ENCODE measurements at places on chromosomes 7 and 10. TPM values are rescaled to one million over a fixed set of nuclear protein-coding genes. Genes with fewer than 3 reads are reported as not detected.

DNA sequence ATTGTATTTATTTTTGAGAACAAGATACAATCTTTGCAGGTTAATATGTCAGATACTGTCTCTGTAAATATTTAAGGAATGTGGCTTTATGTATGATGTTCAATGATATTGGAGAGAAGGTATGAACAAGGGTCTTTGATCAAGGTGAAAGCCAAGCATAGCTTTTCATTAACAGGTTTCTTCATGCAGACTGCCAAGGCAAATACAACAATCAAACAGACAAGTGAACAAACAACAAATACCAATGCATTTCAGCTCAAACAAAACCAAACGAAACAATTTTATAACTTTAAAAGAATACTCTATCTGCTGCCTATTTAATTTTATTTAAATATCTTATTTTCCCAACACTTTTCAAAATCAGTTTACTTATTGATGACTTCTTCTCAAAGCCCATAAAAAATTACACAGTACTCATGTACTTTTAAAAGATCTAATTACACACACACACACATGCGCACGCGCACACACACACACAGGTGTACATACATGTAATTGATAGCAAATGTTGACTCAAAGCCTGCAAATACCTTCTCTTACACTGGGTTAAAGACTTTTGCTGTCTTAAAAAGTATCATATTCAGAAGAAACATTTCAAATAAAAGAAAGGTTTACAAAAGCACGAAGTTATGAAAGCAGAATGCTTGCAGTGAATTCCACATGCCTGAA lies 201.1 kb upstream of the CCDC6 start:
- DNase-seq: no peak

DNA sequence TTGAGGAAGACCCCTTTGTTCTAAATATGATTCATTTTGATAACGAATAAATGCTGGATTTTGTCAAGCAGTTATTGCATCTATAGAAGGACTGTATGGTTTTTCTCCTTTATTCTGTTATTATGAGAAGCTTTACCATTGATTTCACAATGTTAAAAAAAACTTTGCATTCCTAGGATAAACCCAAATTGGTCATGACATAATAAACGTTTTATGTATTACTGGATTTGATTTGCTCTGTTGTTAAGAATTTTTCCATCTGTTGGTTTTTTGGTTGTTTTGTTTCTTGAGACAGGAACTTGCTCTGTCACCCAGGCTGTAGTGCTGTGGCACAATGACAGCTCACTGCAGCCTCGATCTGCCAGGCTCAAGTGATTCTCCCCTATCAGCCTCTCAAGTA lies 2.2 kb upstream of the DNA2 start:
- no peak for DNase-seq

GRCh38 chr10:26481914-26482550 lies 43.9 kb downstream of the APBB1IP start:
- DNase-seq: no peak

DNA sequence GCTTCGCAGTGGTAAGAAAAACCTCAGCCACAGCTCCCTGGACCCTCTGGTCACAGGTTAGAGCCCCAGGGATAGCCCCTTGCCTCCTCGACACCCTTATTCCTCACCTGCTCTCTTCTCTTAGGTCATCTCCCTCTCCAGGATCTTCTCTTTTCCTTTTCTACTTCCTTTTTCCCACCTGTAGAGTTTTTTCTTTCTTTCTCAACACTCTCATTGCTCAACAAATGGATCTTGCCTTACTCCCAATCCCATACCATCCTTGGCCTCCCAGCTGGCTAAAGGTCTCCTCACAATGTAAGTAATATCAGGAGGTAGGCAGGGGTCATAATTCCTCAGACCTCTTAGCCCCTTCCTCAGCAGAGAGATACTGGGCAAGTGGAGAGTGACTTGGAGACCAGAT lies 17.2 kb downstream of the WNT8B start:
- DNase-seq: no peak

- no peak for DNase-seq
Measured at GRCh38 chr7:30557245-30557644, 37.4 kb upstream of the GARS1 start.

GRCh38 chr10:48735836-48736390 lies 51.2 kb downstream of the WDFY4 start:
- DNase-seq: no peak

The SFTPA1 gene
- not detected for total RNA-seq

- DNase-seq: no peak
Measured at GRCh38 chr7:99244939-99245338, 27.7 kb upstream of the MYH16 start.

The RAB19 gene
- total RNA-seq: not detected
